PC-3 (cell line): ENCODE measurements at places on chromosomes 16 and 17.
A peak's percentile ranks its signal among the peaks of the same experiment; 100 is the strongest.

GRCh38 chr17:81165246-81166032 is at the start of gene PVALEF:
PVALEF (plus strand) TSS chr17:81165507; CDS start chr17:81181227, 15,720 bp downstream.
- no peak for DNase-seq

- DNase-seq = no peak
Observed at GRCh38 chr16:31002250-31002700, 8.2 kb downstream of the STX1B start.

DNA sequence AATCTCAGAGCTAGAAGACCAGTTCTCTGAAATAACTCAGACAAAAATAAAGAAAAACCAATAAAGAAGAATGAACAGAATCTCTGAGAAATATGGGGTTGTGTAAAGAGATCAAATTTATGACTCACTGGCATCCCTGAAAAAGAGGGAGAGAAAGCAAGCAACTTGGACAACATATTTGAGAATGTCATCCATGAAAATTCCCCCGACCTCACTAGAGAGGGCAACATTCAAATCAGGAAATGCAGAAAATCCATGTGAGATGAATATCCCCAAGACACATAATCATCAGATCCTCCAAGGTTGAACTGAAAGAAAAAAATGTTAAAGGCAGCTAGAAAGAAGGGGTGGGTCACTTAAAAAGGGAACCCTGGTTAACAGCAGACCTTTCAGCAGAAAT is 32.1 kb downstream of the TANC2 start:
- DNase-seq = no peak

GRCh38 chr17:42291129-42291528 is 2.8 kb downstream of the STAT5A start:
- no peak for DNase-seq

- DNase-seq = peak; percentile 74
Observed at GRCh38 chr17:32909787-32910369, 18.1 kb upstream of the TMEM98 start.

DNA sequence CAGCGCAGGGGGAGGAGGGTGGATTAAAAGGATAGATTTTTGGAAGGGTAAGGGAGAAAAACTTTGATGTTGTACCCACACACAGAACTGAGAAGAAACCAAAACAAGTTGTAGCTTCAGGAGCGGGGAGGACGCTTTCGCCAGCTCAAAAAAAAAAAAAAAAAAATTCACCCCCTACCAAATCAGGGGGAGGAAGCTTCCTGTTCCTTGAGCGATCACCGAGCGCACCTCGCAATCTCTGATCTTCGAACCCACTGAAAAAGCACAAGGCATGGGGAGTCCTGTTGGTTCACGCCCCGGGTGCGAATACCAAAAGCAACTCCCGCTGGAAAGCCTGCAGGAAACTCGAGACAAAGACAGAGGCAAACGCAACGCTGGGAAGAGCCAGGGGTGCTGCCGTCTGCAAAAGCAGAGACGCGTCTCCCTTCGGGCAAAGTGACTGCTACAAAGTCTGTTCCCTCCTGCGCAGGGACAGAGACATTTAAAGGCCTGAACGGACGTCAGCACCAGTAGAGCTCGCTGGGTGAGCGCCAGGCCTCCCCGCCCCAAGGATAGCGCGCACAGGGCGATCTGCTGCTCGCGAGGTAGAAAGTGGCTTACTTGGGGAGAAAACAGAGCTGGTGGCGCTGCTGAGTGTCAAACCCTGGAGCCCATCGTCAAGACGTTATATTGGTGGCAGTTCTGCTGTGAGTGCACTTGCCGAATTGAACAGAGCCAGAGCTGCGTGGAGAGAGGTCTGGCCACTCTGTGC is 190.4 kb downstream of the USP22 start:
- peak; percentile 35 for DNase-seq

DNA sequence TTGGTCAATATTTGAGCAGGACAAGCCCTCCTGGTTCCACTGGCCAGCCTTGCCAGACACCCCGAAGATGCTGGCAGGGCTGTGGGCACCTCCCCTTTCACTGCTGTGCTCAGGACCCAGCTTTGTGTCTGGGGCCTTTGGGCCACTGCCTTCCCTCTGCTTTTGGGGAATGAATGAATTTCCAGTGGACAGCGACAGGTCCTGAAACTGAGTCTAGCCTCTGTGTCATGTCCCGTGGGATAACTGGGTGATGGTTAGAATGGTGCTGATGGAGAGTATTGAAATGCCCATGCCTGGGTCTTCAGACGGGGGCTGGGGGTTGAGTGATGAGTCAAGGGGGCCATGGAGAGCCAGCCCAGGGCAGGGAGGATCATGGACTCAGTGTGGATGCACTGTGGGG is 135.8 kb downstream of the FOXL1 start:
- DNase-seq = peak; percentile 25

DNA sequence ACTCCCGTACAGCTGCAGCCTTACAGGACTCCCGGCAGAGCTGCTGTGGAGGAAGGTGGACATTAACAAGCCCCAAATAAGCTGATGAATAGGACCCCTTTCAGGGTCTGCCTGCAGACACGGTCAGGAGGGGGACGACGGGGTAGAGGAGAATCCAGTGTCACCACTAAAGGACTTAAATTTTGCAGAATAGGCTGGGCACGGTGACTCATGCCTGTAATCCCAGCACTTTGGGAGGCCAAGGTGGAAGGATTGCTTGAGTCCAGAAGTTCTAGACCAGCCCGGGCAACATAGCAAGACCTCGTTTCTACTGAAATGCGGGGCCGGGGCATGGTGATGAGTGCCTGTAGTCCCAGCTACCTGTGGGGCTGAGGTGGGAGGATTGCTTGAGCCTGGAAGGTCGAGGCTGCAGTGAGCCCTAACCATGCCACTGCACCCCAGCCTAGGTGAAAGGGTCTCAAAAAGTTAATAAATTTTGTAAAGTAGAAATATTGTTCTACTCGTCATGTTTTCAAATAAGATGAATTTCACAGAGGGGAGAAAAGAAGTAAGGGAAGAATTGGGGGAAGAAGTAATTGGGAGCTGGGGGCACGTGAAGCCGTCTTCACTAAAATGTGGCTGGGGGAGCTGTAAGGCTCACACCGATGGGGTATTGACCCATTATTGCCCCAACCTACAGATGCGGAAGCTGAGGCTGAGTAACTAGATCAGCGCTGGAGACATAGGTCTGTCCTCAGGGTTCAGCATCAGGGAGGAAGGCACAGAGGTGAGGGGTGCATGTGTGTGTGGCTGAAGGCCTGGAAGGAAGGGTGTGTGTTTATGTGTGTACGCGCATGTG is 4.7 kb downstream of the LITAFD start:
- no peak for DNase-seq

GRCh38 chr16:66900721-66901441 is 17.8 kb downstream of the CDH16 start:
- no peak for DNase-seq

- peak; percentile 5 for DNase-seq
Observed at GRCh38 chr16:25140459-25140858, 28.9 kb downstream of the LCMT1 start.

GRCh38 chr16:47136099-47136842 is 7.5 kb downstream of the NETO2 start:
- DNase-seq = peak; percentile 57

GRCh38 chr16:2277466-2278271 is 9.7 kb upstream of the RNPS1 start:
- DNase-seq = no peak

DNA sequence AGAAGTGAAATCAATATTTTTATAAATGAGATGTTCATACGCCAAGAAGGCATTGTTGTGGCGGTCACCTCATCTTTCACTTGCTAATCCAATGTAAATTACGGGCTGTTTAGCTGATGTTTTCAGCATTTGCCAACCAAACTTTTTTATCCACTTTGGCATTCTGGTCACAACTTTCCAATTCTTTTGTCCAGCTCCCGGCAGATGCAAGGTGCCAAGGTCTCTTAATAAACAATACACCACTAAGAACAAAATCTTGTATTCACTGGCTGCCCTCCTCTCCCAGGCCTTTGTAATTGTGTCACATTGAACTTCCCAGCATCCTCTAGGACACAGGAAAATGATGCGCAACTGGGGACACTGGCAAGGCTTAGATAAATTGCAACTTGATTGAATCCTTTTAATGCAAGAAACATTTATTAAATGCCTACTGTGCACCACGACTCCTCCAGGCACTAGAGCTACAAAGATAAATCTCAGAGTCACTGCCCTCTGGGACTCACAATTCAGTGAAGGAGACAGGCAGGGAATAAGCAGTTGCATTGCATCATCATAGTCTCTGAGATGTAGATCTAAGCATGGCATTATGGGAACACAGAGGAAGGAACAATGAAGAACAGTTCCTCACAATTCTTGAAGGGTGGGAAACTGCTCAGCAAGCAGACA is 165.4 kb upstream of the C16orf82 start:
- no peak for DNase-seq

DNA sequence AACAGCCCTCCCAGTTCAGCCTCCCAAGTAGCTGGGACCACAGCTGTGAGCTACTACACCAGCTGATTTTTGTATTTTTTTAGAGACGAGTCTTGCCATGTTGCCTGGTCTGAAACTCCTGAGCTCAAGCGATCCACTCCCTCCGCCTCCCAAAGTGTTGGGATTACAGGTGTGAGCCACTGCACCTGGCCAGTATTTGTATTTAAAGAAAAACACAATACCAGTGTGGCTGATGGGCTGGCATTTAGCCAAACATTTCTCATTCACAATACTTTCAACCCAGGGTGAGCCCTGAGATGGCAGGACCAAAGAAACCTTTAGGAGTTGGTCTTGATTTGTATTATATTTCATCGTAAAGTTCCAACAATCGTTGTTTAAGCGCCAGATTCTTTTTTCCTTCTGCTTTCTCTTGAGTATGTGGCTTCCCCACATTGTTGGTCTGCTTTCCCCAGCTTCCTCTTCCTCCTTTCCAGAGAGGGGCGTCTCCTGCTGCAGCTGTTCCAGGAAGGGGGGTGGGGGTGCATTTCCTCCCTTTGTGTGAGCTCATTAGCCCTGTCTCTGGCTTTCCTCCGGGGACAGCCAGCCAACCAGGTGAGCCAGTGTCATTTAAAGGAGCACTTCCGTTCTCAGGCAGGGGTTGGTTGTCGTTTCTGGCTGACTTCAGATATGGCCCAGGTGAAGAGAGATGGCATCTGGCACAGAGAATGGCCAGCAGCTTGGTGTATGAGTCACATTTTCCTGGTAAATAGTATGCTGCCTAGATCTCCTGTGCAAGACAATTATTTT is 79.9 kb downstream of the GPRC5B start:
- peak; percentile 82 for DNase-seq

GRCh38 chr17:74464730-74465377 is 1.6 kb upstream of the CD300A start:
- DNase-seq = no peak
